Ovary (tissue), 10 donors: ENCODE measurements at places on chromosomes 5 and 9.
A peak's percentile ranks its signal among the peaks of the same experiment; 100 is the strongest.

DNA sequence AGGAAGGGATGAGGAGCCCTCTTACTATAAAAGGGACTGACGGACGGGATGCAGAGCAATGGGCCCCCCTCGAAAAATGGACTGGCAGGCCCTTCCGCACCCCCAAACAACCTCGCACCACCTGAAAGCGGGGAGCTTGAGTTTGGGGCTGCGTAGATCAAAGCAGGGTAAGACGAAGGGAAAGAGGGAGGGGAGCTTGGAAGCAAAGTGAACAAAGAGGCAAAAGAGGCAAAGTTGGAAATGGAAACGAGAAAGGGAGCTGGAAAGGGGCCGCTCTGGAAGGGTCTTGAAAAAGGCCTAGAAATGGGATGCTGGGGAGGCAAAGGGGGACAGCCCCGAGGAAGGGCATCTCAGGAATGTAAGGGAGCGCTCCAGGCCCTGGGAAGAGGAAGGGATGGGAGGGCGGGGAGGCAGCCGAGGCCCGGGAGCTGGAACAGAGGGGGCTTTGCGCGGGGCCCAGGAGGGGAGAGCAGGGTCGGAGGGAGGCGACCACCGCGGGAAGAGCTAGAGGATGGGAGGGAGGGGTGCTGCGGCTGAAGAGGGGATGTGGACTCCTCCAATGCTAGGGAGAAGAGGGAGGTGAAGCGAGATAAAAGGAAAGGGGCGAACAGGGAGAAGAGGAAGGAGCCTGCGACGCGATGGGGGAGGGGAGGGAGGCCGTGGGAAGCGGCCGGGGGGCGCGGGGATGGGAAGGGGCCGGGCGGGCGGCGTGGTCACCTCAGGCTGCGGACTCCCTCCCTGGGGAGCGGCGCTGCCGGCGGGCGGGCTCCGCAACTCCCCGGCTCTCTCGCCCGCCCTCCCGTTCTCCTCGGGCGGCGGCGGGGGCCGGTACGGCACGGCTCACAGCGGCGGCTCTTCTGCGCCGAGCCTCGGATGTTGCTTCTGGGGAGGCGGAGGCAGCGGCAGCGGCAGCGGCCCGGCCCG lies 577 bp downstream of the RNF145 start:
- peak; percentile 69 for DNase-seq

GRCh38 chr5:38997591-38997990 lies 76.6 kb downstream of the RICTOR start:
- DNase-seq = no peak

GRCh38 chr5:180813420-180813819 lies 10.8 kb upstream of the MGAT1 start:
- DNase-seq = no peak

DNA sequence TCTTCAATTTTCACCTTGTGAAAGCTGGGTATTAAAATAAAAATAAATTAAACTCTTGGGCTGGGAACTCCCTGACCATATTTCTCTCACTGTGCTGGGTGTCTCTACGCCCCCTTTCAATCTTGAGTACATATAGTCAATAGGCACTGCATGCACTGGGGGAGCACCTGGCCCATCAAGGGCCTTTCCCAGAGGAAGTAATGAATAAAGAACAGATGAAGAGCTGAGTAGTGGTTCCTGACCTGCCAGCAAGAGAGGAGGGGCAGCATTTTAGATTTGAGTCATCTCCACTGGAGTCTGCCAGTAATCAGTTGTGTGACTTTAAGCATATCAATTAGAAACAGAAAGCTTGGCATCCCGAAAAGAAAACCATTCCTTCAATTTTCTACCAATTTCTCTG lies 6.2 kb downstream of the MAPKAP1 start:
- DNase-seq = no peak

GRCh38 chr5:145711417-145711816 lies 123.7 kb downstream of the PRELID2 start:
- no peak for DNase-seq

DNA sequence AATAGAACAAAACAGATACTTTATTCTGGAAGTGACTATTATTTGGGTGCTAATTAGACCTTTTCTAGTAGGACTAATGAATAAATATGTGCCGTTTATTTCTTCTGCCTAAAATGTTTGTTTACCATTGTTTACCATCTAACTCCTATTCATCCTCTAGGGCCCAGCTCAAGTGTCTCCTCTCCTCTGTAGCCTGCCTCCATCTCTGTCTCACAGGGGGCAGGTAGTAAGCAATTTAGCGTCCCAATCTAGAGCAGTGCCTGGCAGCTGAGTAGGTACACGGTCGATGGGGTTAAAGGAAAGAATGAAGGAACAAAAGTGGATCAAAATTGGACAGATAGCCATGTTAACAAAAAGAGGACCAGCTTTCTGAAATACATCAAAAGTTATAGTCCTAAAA lies 230.9 kb downstream of the SLF1 start:
- no peak for DNase-seq

DNA sequence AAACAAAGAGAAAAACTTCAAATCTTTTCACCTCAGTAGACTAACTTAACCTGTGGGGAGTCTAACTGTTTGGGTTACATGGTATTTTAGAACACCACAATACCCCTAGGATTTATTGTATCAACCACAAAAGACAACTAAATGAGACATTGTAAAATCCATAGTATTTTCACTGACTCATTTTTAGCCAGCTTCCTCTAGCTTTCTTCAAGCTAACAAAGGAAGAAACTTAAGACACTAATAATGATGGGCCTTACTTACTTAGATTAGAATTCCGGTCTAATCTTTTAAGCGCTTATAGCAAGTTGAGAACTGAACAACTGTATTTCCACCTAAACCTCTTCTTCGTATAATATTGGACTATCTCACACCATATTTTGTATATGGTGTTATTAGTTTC lies 529.3 kb downstream of the DMRTA1 start:
- DNase-seq = no peak

DNA sequence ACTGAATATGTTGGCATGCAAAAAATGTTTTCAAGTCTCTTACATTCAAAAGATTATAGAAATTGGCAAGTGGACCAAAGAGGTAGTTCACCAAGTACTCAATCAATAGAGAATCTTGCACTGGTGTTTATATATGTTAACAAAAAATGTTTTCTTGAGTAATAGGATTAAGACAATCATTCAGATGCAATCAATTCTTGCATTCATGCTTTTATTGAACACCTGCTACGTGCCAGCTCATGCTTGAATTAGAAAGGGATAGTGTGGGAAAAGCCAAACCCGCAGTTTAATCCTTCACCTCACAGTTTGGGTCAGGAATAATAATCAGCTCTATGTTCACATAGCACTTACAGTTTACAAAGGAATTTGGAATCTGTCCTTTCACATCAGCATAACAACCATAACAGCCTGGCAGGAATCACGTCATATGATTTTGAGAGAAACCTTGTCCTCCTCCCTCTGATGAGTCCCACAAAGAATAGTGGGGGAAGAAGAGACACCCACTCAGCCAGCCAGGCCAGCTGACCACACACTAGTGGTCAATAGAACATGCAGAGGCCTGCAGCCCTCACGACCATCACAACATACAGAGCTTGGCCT lies 36.8 kb upstream of the FRRS1L start:
- no peak for DNase-seq

GRCh38 chr5:132012371-132013005 lies 1.0 kb upstream of the ACSL6 start:
- DNase-seq = no peak

DNA sequence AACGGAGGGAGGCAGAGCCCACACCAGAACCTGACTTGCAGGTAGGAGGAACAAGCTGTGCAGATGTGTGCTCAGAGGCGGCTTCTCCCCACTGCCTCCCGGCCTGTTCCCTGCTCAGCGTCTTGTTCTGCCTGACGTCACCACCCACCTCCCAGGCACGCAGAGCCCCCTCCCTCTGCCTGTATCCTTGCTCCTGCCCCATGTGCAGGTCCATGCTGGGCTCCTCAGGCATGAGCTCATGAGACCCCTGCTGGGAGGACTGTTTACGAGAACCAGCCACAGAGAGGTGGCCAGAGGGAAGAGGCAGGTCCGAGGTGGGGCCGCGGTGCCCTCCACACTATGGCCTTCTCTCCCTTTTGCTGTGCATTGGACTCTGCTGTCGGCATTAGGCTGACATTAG lies 45.5 kb downstream of the SLC6A3 start:
- no peak for DNase-seq

- no peak for DNase-seq
These were observed 44.8 kb downstream of the PARP8 start for GRCh38 chr5:50711280-50711679.

- no peak for DNase-seq
These were observed 168.0 kb downstream of the PRDM9 start for GRCh38 chr5:23675456-23675855.

- DNase-seq = no peak
These were observed 238.6 kb upstream of the TMEM161B start for GRCh38 chr5:88507261-88507660.

GRCh38 chr9:354453-354852 lies 139.8 kb downstream of the DOCK8 start:
- no peak for DNase-seq

GRCh38 chr9:128011071-128011817 lies 30.5 kb upstream of the EEIG1 start:
- DNase-seq = no peak

GRCh38 chr5:94422812-94423211 lies 195.6 kb downstream of the KIAA0825 start:
- no peak for DNase-seq

DNA sequence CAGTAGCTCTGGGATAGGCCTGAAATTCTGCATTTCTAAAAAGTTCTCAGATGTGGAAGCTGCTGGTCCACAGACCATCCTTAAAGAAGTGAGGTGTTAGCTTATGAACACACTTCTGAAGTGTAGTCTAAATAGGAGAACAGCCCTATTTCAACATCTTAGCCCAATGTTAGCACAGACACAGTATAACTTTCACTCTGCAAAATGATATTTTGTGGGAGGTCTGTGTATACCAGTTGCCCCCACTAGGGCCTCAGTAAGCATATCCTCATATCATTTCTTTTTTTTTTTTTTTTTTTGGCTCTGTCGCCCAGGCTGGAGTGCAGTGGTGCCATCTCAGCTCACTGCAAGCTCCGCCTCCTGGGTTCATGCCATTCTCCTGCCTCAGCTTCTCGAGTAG lies 7.5 kb upstream of the HABP4 start:
- no peak for DNase-seq

DNA sequence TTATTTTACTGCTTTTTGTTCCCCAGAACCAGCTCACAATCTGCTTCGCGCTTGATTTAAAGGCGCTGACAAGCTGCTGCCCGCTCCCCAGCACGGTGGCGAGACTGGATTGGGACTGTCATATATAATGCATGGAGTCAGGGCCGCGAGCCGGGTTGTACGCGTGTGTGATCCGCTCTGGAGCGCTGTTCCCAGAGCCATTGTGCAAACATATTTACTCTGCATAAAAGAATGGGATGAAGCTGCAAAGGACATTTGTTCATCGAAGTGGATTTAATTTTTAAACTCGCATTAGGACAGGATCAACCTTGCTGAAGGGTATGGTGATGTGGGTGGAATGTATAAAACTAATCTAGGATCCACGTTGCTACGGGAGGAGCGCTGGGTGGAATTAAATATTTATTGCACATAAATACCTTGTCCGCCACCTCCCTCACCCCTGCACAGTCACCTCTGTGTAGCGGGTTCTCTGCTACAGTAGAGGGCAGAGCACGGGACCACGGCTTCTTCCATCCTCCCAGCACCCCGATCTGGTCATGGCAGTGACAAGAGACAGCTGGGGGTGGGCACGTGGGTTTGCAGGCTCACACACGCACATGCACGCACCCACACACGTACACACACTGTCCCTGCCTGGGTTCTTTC lies 18.1 kb upstream of the FCN1 start:
- DNase-seq = no peak

GRCh38 chr5:74199005-74199404 lies 441.5 kb downstream of the ENC1 start:
- DNase-seq = no peak

GRCh38 chr5:96679293-96679692 lies 17.1 kb downstream of the CAST start:
- no peak for DNase-seq

DNA sequence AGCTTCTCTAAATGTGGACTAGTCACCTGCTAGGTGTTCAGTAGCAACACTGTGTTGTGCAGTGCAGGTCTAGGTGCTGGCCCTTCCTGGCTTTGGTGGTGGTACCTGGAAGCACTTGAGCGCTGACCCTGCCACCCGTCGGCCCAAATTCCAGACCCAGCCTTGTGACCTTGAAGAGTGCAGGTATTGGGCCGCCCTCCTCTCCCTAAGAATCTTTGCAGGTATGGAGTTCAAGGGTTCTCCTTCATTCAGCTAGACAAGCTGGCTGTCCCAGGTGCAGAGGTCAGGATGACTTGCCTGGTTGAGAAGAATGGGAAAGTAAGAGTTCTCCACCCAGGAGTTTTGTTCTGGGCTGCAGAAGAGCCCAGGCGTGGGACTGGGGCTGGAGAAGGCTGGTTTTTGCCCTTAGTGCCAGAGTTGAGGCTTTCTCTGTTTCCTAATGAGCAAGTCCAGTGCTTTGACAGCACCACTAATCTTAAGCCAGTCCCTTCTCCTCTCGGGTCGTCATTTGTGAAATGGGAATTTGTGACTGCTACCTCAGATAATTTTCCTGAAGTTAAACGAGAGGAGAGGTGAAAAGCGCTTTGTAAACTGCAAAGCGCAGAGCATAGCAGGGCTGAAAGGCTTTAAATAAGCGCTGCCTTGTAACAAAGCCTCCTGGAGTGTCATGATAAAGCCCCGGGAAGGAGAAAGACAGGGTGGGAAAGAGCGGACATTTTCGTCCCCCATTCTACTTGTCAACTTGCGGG lies 4.0 kb downstream of the FOXE1 start:
- no peak for DNase-seq

GRCh38 chr5:149406203-149406978 lies 27.3 kb upstream of the IL17B start:
- peak; percentile 90 for DNase-seq

DNA sequence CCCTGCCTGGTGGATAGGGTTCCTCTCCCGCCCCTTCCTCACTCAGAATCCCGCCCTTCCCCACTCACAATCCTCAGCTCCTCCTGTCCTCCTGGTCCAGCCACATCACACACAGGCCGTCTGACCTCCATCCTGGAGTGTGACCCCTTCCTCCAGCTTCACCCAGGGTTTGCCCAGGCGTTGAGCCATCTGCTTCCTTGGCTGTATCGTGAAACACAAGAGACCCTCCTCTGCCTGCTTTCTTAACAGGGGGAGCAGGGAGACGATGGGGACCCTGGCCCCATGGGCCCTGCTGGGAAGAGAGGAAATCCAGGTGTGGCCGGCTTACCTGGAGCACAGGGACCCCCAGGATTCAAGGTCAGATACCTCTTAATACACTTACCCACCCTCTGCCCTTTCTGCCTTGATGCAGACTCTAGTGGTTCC lies 32.3 kb upstream of the ORM1 start:
- peak; percentile 13 for DNase-seq

GRCh38 chr5:135208555-135208902 lies 174.5 kb upstream of the PITX1 start:
- DNase-seq = no peak

- no peak for DNase-seq
These were observed 22.1 kb downstream of the IL31RA start for GRCh38 chr5:55873234-55873633.

GRCh38 chr5:181203093-181203711 lies 1.8 kb downstream of the TRIM7 start:
- no peak for DNase-seq

- no peak for DNase-seq
These were observed 140.7 kb downstream of the ADAMTS2 start for GRCh38 chr5:179204572-179204971.
